ENCODE measurements at places on chromosomes 4 and X.

DNA sequence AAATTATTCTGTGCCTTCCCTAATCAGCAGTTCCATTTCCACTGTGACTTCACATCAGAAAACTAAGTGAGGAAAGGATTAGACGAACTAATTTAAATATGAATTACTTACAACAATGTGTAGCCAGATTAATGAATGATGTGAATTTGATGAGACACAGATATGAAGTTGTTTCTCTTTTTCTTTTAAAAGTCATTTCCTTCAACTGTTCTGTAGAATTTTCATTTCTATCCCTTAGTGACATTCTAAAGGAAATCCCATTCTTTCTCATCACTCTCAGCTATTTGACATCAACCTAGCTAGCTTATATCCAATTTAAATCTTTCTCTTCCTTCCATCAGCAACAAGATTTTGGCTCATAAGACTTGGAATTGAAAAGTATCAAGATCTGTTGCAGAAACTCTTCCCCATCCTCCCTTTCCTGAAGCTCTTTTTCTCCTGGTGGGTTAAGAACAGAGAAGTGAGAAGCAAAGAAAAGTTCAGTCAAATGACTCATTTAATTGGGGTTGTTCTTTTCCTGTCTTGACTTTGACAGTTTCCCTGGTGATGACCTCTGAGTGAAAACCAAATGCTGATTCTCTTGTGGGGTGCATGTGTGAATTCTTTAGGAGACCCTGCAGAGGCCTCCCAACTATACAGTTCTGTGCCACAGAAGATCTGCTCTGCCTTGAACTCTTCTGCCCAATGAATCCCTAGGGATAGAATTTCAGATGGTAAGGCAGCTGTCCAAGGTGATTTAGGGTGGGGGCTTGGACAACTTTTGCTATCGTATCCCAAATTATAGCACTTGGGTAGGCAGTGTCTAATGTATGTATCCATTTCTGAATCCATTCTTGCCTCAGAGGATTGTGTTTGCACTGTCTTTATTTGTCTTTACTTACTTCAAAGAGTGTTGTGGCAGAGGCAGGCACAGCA lies 232.5 kb upstream of the GPRIN3 start:
- no peak for DNase-seq

GRCh38 chr4:165437691-165438090 lies 58.9 kb downstream of the CPE start:
- no peak for DNase-seq

- no peak for DNase-seq
Measured at GRCh38 chr4:52919461-52919860, 57.3 kb downstream of the RASL11B start.

GRCh38 chrX:111123125-111123524 lies 27.1 kb downstream of the PAK3 start:
- DNase-seq: no peak

All from GM23338 (cell line).